Naive thymus-derived CD8-positive, alpha-beta T cell (primary cell): ENCODE measurements at places on chromosomes 6 and 20. TPM values are rescaled to one million over a fixed set of nuclear protein-coding genes. Genes with fewer than 3 reads are reported as not detected.

Gene DEFB124
- polyA plus RNA-seq = not detected

Gene SAMD3
- polyA plus RNA-seq = 91.4 TPM

Gene C6orf58
- polyA plus RNA-seq = not detected

Gene LATS1
- 6.8 TPM for polyA plus RNA-seq

Gene MAP1LC3A
- 0.94 TPM for polyA plus RNA-seq

Gene LBP
- not detected for polyA plus RNA-seq

Gene DCBLD1
- polyA plus RNA-seq = 3.0 TPM

Gene CST5
- not detected for polyA plus RNA-seq

Gene CNKSR3
- not detected for polyA plus RNA-seq

Gene HLA-DPA1
- polyA plus RNA-seq = 19.5 TPM

Gene POPDC3
- polyA plus RNA-seq = not detected

Gene FUT9
- not detected for polyA plus RNA-seq

DNA sequence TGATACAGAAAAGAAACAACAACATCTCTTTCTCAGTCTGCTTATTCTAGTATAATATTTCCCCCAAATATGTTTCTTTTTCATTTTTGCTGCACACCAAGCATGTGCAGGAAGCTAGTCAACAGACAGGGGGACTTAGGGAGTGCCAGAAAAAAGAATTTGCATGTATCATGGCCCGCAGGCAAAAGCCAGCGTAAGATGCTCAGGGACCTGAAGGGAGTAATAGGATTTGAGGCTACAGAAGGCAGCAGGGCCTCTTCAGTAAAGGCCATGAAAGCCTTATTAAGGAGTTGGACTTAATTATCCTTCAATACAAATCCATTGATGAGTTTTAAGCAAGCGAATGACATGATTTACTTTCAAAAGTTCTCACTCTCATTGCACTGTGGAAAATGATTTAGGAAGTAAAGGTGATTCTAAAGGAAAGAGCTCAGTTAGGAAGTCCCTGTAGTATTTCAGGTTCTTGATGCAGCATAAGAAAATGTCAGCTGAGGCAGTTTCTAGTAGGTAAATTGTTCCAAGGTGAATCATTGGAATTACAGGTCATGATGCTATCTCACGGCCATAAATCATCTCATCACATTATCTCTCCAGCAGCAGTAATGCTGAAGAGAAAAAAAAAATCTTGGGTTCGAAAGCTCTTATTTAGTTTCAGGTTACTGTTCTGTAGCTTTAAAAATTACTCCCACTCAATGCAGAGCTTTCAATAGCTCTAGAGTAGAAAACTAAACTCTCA is 94.8 kb downstream of the PTCHD4 start:
- DNase-seq = no peak

GRCh38 chr20:37980876-37981275 is 52.4 kb downstream of the TTI1 start:
- DNase-seq = no peak

DNA sequence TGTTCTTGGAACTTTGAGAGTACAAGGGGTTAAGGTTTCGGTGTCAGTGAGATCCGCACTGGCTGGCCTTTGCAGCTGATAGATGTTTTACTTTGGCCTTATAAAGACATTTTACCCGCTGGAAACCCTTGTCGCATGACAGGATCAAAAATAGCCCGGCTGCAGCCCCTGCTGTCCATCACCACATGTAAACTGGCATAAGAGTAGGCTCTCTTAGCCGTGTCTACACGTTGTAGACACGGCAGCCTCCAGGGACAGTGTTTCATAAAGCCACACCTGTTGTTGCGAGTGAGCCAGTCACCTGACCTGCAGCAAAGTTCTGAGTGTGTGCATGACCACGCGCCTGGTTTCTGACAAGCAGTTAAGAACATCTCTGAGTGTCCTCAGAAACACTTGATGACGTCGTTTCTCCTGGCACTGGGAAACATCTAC is 8.5 kb downstream of the RBM24 start:
- no peak for DNase-seq

GRCh38 chr6:13559251-13559650 is 15.2 kb upstream of the SIRT5 start:
- no peak for DNase-seq

DNA sequence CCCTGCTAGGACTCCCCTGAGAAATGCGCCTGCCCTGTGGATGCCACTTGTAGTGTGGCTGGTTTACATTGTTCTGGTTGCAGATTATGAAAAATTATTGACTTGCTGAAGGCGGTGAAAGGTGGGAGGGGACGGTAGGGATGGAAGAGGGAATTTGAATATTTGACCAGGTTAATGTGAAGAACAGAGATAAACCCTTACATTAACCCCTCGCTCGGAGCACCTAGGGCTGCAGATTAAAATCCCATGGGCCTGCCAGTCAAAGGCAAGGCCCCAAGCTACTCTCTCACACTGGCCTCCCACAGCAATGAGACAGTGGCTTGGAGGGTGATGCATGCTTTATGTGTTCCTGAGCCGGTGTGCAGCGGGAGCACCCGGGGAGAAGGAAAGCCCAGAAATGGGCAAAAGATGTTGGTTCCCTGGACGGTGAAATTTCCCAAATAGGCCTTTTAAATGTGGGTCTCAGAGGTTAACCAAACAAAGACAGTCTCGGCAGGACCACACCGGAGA is 2.5 kb downstream of the FOXF2 start:
- no peak for DNase-seq

- no peak for DNase-seq
Measured at GRCh38 chr6:43784049-43784855, 14.2 kb downstream of the VEGFA start.

GRCh38 chr6:100678027-100678426 is 203.1 kb downstream of the ASCC3 start:
- no peak for DNase-seq

GRCh38 chr6:154169193-154169847 is 130.3 kb downstream of the OPRM1 start:
- no peak for DNase-seq

- no peak for DNase-seq
Measured at GRCh38 chr20:19975436-19975799, 41.7 kb upstream of the NAA20 start.

GRCh38 chr6:119280668-119281067 is 68.9 kb downstream of the MAN1A1 start:
- DNase-seq = no peak

- DNase-seq = no peak
Measured at GRCh38 chr20:54340667-54341081, 132.8 kb downstream of the PFDN4 start.

DNA sequence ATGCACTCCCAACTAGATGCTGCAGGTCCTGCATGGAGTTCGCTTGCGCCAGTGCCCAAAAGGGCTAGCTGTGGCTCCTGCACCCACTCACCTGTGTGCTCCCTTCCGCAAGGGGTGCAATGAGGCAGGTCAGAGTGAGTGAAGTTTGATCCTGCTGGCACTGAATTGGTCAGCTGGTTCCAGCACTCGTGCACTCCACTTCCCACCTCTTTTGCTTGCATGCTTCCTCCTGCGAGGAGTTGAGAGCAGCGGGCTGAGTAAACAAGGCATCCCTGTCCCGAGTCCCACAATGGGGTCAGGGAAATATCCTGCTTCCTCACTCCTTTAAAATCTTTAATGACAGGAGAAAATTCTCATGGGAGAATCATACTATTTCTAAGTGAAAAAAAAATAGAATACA is 86.2 kb downstream of the LCA5 start:
- DNase-seq = no peak

DNA sequence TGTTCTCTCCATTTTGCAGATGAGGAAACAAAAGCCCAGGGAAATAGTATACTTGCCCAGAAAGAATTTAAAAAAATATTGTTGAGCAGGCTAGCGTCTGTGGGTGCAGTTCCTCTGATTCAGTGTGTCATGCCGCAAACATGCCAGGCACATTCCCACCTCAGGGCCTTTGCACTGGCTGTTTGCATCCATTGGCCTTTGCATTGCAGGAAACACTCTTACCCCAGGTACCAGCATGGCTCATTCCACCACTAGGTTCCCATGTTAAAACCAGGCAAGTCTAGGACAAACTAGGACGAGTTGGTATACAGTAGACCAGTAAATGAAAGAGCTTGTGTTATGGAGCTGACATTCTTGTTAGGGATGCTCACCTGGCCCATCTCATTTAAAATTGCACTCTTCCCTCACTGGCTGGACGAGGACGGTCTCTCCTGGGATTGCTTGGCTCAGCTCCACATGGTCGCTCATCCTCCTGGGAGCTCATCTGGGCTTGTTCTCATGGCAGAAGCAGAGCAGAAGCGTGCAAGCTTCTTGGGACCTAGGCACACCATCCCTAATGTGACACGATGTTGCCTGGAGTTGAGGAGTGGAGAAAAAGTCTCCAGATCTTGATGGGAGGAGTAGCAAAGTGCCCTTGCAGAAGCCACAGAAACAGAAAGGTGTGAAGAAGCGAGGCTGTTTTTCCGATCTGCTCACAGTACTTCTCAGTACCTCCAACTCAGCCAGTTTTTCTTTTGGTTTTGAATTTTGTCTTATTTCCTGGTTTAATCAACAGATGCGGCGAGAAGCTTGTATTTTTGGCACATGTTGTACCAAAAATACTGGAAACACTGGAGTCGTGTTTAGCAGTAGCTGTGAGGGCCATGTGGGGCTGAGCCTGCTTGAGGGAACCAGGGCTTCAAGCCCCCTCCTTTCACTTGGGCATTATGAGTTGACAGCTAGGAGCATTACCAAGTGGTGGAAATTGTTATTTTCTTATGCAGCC is 13.9 kb downstream of the ZNF831 start:
- no peak for DNase-seq

GRCh38 chr6:24991810-24992467 is 56.2 kb upstream of the RIPOR2 start:
- DNase-seq = peak; percentile 62

GRCh38 chr6:8993111-8993510 is 557.8 kb upstream of the SLC35B3 start:
- no peak for DNase-seq

GRCh38 chr6:69238067-69238466 is 558.7 kb downstream of the LMBRD1 start:
- DNase-seq = no peak

DNA sequence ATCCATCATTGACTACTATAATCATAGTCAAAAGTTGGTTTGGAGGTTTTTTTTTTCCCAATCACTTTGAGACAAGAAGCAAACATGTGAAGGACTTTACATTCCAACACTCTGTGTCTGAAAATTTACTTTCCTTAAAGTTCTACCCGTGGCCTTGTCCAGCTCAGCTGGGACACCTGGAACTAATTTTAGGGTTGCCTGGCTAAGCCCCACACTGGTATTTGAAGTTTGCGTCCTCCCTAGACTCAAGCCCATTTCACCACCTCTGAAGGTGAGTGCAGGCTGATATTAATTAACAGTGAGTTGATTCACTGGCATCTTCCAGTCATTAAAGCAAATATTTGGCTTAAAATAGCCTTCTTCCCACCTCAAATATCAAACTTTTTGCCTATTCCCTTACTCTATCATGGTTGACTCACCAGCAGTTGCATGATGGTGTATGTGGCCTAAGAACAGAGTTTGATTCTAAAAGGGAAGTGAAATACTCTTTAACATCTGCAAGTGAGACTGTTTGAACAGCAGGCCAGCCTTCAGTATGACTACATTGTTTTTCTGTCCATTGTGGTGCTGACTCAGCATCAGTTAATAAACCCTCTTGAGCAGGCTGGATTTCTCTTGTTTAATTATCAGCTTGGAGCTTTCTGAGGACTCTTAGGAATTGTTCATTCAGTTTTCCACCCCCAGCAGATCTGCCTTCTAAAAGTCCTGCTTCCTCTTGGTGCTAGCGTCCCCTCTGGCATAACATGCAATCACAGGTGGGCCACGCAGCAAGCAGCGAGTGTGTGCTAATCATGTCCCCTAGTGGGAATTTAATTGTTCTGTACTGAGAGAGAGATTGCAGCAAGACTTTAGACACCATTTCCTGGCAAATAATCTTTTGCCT is 1.8 kb upstream of the PRDM1 start:
- no peak for DNase-seq

DNA sequence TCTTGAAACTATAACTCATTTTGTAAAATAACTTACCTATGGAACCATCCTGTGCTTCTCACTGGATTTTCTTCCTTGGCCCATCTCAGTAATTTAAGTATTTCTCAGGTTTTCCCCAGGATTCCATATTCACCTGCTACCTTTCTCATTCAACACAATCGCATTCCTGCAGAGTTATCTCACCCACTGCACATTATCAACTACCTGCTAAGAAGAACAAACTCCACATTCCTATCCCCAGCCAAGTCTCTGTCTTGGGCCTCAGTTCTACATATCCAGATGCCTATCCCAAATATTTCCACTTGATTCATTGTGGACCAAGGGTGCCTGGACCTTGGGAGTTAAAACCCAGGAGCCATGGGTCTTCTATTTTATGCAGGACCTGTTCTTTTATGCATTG is 60.2 kb upstream of the KCNQ5 start:
- no peak for DNase-seq

GRCh38 chr20:7505152-7505834 is 435.0 kb downstream of the HAO1 start:
- no peak for DNase-seq

GRCh38 chr6:72042088-72042487 is 155.7 kb downstream of the RIMS1 start:
- no peak for DNase-seq

- DNase-seq = no peak
Measured at GRCh38 chr6:48714250-48714649, 603.3 kb upstream of the PTCHD4 start.

DNA sequence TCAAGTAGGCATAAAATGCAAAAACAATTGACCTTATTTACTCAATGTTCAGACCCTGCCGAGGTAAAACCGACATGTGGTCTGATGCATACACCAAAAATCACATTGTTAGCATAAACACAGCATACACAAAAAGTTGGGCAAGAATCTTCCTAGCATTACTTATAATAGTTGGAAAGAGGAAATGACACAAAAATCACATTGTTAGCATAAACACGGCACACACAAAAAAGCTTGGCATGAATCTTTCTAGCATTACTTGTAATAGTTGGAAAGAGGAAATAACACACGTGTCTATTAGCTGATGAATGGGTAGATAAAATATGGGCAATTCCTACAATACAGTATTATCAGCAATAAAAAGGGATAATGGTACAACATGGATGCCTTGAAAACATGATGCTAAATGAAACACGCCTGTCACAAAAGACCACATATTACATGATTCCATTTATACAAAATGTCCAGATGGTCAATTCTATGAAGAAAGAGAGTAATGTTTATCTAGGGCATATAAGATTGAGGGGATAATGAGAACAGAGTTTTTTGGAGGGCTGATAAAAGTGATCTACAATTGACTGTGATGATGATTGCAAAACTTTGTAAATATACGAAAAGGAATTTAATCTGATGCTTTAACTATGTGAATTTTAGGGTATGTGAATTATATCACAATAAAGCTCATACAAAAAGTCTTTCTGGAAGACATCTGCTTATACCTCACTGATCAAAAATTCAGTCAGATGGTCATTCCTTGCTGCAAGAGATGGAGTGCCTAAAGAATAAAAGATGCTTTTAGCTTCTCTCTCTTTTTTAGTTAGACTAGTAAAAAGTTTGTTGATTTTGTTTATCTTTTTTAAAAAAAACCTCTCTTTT is 1019.5 kb upstream of the CITED2 start:
- no peak for DNase-seq

- DNase-seq = no peak
Measured at GRCh38 chr6:73204252-73204651, 21.0 kb downstream of the KHDC1L start.

- peak; percentile 81 for DNase-seq
Measured at GRCh38 chr6:156396068-156396771, 381.0 kb upstream of the ARID1B start.

GRCh38 chr6:147733686-147734085 is 225.2 kb downstream of the SAMD5 start:
- DNase-seq = no peak

GRCh38 chr6:35582315-35582714 is 69.6 kb upstream of the TULP1 start:
- DNase-seq = no peak

GRCh38 chr6:54419885-54420284 is 111.6 kb downstream of the TINAG start:
- no peak for DNase-seq
